ENCODE measurements at places on chromosomes 7 and 10.

GRCh38 chr7:91082852-91083495, 181.3 kb upstream of the FZD1 start:
- DNase-seq: peak; percentile 60

DNA sequence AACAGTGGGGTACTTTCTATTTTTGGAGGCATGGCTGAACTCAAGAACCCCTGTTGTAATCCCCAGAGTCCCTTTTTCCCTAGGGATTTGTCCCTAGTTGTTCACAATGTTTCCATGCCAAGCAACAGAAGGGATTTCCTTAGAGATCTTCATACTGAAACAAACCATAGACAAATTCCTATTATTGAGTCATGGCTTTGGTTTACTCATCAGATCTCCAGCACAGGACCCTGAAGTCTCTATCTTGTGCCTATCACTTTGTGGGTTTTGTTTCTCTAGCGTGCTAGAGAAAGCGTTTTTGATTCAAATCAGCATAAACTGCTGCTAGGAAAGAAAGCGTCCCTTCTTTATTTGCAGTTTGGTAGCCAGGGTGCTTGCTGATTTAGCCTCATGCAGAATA, 165.0 kb downstream of the BAMBI start:
- DNase-seq: no peak

DNA sequence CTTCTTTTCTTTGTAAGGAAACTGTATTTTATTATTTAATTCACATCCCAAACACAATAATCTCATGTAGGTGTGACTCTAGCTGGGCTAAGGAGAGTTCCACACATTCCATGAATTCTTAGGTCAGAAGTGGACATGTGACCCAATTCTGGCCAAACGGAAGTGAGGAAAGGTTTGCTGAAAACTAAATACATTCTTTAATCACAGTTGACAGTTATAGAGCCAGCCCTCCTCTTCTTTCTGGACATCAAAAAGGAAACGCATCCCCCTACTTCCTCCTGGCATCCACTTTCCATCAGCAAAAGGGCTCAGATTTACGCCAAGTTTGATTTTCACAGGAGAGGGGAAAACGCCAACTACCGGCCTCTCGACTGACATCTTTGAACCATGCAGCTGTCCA, 774.4 kb upstream of the POM121L12 start:
- DNase-seq: no peak

DNA sequence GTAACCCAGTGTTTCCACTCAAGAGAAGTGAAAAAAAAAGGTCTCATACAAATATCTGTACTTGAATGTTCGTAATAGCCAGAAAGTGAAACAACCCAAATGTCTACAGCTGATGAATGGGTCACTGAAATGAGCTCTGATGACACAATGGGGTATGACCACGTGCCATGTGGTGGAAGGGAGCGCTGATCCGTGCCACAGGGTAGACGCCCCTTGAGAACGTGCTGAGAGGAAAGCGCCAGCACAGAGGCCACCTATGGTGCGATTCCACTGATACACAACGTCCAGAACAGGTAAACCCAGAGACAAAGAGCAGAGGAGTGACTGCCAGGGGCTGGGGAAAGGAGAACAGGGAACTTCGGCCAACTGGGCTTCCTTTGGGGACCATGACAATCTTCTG, 50.3 kb downstream of the MAD1L1 start:
- no peak for DNase-seq

DNA sequence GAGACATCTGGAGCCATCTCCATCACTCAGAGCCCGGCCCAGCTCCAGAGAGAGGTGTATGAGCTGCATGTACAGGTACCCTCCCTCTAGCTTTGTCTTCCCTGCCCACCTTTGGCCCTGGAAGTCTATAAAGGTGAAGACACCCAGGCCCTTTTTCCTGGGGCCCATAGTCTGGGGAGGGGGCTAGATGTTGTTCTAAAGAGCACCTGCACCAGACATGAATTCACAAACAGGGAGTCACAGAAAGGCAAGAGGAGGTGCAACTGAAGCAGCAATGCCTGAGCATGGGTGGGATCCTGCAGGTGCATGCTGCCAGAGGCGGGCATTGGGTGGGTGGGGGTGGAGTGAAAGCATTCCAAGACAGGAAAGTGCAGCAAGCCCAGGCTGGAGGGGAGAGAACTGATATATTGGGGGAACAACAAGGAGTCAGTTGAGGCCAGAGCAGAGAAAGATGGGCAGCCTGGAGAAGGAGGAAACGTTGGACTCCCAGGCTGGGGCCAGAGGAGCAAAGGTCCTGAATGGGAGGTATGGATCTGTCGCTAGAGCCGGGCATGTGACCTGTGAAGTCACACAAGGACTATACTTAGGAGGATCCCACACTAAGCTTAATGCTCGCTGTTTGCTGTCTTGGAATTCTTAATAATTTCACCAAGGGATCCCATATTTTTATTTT, 11.7 kb downstream of the CDHR1 start:
- DNase-seq: no peak

GRCh38 chr7:46880508-46881196, 701.3 kb downstream of the TNS3 start:
- no peak for DNase-seq

GRCh38 chr7:103871473-103871872, 118.0 kb downstream of the RELN start:
- no peak for DNase-seq

GRCh38 chr7:71769326-71769725, 637.4 kb downstream of the GALNT17 start:
- no peak for DNase-seq

- no peak for DNase-seq
Observed at GRCh38 chr10:104351061-104351702, 2.5 kb upstream of the CFAP58 start.

- no peak for DNase-seq
Observed at GRCh38 chr7:544338-545221, 24.9 kb upstream of the PDGFA start.

DNA sequence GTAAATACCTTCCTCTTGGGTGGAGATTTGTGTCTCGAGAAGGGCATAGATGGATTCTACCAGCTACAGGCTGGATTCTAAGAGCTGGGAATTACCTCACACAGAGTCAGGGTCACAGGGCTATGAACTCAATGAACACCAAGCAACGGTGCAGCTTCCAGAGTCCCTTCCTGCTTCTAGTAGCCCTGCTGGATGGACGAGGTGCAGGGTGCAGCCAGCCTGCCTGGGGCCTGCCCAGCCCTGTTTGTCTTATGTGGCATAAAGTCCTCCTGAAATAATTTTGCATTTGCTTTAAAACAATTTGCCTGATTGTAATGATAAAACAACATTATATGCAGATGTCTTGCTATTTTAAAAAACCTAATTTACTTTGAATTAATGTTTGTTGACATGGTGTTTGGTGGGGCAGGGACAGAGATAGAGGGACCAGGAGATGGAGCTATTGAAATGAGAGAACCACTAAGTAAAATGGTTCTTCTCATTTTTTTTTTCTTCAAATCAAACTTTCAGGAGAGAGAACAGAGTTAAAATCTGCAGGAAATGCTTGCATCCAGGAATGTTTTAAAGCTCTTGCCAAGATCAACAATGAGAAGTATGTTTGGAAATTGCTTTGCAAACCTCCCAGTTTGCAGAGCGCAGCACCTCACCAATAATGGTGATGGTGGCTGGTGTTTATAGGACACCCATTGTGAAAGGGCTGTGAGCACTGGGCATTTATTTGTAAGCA, 305.4 kb upstream of the PODXL start:
- DNase-seq: no peak

DNA sequence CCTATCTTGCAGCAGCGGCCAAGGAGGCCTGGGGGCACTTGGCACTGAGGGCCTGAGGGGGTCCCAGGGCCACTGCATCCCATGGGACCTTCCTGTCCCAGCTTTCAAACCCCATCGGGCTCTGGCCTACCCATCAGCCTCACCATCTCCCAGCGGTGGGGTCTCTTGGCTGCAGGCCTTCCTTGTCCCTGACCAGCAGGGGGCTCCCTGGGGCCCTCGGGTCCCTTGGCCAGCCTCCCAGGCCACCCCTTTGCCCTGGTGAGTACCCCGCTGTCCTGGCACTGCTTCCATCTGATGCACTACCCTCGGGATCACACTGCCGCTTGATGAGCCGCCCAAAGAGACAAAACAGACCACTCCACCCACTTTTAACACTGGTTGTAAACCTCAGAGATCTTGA, 43.5 kb downstream of the YKT6 start:
- DNase-seq: no peak

- peak; percentile 8 for DNase-seq
Observed at GRCh38 chr7:146772601-146773000, 656.0 kb downstream of the CNTNAP2 start.

DNA sequence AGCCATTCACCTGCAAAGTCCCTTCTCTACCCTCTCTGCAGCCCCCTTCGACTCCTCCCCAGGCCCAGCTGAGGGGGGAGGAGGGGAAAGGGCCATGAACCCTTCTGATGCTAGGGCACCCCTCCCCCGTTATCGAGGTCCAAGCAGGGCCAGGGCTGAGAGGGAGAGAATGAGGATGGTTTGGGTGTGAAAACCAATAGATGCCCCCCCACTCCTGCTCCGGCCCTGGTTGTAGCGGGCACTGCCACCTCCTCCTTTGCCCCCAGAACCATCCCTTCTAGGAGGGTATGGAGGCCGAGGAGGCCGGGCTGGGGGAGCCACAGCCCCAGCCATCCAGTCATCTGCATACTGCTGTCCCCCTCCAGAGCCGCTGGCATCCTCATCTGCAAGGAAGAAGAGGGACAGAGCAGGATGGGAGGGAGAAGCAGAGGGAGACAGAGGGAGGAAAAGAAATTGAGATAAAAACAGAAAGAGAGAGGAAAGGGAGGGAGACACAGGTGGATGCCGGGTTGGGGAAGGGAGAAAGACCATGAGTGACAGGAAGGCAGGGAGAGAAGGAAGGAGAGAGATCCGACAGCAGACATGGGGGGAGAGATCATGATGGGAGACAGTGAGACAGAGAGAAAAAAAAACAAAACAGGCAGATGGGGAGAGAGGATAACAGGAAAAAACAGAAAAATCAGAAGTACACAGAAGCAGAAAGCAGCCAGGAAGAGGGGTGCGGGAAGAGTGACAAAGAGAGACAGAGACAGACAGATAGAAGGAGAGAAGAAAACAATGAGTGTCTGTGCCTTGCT, 1.9 kb upstream of the GAL3ST4 start:
- DNase-seq: no peak

DNA sequence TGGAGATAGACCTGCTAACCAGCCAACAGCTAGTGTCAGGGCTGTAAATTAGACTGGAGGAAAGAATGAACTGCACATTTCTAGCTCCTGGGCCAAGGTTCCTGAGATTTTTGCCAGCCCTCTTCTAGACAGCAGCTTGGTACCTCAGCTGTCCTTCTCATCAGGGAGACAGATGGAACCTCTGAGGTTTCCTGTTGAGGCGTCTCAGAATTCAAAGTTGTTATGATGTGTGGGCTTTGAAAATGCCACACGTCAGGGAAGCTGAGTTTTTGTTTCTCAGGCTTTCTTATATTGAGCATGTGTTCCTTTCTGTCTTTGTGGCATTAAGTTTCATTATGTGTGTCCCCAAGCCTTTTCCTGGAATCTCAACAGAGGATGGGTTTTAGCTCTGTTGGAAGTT, 736.6 kb downstream of the AUTS2 start:
- no peak for DNase-seq

- DNase-seq: no peak
Observed at GRCh38 chr10:132848951-132849545, 63.1 kb upstream of the NKX6-2 start.

DNA sequence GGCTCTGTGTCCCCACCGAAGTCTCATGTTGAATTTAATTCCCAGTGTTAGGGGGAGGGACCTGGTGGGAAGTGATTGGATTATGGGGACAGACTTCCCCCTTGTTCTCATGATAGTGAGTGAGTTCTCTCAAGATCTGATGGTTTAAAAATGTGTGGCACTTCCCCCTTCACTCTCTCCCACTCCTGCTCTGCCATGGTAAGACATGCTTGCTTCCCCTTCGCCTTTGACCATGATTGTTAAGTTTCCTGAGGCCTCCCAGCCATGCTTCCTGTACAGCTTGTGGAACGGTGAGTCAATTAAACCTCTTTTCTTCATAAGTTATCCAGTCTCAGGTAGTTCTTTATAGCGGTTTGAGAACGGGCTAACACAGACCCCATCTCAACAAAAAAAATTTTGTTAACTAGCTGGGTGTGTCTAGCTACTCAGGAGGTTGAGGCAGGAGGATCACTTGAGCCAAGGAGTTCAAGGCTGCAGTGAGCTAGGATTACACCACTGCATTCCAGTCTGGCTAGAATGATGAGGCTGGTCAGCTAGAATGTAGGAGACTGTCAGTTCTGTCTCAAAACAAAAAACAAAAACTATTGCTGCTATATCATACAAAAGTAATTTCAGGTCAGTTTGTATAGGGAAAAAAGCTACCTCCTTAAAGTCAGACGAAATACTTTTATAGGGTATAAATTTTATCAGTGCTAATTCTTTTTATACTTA, 57.7 kb downstream of the ATAD1 start:
- no peak for DNase-seq

DNA sequence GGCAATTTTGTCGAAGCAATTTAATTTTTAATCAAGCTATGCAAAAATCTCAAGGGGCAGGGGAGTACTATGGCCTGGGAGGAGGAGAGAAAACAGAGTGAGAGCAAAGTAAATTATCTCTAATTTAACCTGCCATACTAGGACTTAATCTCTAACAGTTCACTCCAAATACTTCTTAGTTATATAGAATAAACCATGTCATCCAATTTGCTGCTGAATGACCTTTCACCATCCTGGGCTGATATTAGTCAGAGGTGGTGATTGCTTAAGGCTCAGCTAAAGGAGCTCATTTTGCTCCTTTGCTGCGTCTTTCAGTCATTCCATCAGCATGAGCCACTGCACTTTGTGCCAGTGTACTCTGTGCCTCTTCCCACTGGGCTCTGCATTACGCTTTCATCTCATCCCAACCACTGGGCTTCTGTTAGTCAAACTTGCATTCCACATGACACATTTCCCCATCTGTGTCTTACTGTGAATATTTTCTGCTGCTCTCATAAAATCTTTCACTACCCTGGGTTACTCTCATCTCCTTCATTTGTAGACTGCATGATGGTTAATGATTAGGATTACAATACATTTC, 84.3 kb downstream of the CD36 start:
- peak; percentile 54 for DNase-seq

- DNase-seq: peak; percentile 78
Observed at GRCh38 chr7:405489-406211, 114.0 kb downstream of the PDGFA start.

DNA sequence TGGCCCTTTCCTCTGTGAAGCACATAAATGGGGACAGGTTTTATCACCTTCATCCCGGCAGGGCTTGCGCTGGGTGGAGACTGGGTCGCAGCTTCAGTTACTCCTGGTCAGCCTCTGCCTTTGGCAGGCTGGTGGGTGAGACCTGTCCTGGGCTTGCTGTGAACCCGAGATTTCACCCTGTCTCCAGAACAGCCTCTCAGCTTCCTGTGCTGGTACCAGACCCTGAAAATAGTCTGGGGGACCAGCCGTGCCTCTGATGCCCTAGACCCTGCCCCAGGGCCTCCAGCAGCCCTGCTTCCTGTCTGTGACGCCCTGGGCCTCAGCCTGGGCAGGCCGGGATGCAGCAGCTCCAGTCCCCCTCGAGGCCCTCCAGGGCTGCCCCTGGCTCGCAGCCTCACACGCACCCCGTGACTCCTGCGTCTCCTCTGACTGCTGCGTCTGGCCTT, 13.2 kb upstream of the PWWP2B start:
- no peak for DNase-seq

All from eye (tissue), 1 donor.